ENCODE measurements at places on chromosomes 16 and 17.

DNA sequence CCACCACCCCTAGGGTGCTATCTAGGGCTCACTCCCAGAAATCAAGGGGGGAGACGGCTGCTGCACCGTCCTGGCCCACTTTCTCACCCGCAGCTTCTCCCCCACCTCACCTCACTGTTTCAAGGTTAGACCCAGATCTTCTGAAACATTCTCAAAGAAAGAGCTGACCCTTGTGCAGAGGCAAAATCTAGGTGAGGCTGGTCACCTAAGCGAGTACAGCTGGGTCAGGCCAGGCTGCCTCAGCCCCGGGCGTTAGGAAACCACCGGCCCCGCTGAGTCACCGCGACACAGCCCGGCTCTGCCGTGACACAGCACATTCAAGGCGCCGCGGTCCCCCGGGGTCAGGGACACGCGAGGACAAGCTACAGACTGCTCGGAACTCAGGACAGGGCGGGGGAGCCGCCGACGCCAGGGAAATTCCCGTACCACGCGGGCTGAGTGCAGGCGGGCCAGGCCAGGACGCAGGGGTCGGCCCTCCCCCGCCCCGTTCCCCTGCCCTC lies 27.1 kb downstream of the GNPTG start:
- DNase-seq, result no peak

DNA sequence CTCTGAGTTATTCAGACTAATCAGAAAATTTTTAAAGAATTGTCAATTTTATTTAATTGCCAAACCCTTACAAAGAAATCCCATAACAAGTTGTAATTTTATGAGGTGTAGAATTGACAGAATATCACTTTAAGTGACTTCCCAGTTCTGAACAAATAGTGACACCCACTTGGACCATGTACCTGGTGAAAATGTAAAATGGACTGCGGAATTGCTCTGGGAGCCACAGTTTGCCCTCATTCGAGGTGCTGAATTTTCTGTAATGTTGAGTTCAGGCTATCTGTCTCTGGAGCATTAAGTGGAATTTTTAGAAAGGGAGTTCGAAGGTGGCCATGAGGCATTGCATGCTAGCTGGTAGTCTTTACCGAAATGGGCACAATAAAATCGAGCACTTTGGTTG lies 5.1 kb downstream of the GNAO1 start:
- DNase-seq, result no peak

- DNase-seq, result no peak
Measured at GRCh38 chr16:48963306-48963705, 318.3 kb downstream of the CBLN1 start.

GRCh38 chr16:19831678-19832077 lies 53.0 kb downstream of the GPRC5B start:
- no peak for DNase-seq

DNA sequence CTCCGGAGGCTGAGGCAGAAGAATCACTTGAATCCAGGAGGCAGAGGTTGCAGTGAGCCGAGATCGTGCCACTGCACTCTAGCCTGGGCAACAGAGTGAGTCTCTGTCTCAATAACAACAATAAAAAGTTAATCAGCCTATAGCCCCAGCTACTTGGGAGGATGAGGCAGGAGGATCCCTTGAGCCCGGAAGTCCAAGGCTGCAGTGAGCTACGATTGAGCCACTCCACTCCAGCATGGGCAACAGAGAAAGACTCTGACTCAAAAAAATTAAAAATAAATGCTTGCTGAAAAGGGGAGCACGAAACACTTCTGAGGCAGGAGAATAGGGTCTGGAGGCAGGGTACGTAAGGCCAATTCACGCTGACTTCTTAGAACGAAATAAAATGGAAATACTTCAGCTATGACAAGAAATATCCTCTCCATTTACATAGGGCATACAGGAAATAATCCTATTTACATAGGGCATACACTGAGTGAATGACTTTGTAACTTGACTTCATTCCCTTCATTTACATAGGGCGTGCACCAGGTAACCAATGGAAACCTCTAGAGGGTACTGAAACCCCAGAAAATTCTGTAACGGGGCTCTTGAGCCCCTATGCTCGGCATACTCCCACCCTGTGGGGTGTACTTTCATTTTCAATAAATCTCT lies 3.2 kb upstream of the PRPSAP1 start:
- peak; percentile 20 for DNase-seq

GRCh38 chr16:9836118-9836736 lies 346.0 kb downstream of the GRIN2A start:
- DNase-seq, result no peak

DNA sequence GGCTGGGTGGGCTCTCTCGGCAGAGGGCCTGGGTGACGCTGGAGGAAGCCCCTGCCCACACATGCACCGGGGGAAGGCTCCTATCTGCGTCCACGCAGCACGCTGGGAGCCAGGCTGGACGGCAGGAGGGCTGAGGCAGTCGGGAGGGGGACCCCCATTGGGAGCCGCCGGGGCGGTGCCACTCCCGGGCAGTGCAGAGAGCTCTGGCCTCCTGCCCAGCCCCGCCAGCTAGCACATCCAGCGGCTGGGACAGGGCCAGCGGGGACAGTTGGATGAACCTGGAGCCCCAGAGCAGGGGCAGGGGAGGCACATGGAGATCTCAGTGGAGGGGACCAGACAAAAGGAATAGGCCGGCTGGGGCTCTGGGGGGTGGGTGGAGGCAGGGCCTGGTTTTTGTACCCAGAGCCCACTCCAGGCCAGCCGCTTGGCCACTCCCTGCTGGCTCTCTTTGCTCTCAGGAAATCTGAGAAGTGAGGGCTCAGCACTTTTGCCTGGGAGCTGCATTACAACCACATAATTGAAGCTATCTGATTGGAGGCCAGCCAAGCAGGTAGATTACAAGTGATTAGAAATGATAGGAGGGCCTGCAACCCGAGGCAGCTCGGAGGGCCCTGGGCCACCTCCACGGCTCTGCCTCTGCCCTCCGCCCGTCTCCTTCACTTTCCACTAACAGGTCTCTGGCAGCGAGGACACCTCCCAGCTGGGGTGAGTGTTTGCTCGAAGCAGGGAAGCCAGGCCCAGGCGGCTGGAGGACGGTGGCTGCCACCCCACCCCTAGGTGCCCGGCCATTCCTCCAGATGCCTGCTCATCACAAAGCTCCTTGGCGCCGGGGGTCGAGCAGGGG lies 40.1 kb downstream of the ENGASE start:
- peak; percentile 57 for DNase-seq

- DNase-seq, result no peak
Measured at GRCh38 chr17:38320482-38320881, 23.3 kb downstream of the GPR179 start.

GRCh38 chr16:3004319-3004718 lies 8.4 kb upstream of the CLDN9 start:
- DNase-seq, result no peak

DNA sequence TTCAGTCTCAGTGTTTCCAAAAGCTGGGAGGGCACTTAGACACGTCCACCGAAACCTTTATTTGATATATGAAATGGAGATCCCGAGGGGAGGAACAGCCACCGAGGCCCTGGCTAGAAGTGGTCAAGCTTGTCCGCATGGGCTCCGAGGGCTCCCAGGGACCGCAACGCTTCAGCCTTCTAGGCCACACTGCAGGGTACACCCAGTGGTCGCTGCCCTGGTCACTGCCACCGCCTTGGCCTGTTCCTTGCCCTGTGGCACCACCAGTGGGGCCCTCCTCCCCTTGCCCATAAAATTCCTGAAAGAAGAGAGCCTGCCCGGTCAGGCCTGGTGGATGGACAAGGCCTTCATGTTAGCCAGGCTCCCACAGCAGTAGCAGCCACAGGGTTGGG lies 43.8 kb upstream of the SMPD3 start:
- DNase-seq, result no peak

GRCh38 chr17:16980061-16980460 lies 8.1 kb upstream of the TNFRSF13B start:
- no peak for DNase-seq

Data from NCI-H774 (cell line).